ENCODE measurements at places on chromosomes 12 and 14. TPM values are rescaled to one million over a fixed set of nuclear protein-coding genes. Genes with fewer than 3 reads are reported as not detected.

- no peaks in the 10 kb centered on the region for H3K4me1 ChIP-seq
- H3K36me3 ChIP-seq: no peaks in the 10 kb centered on the region
- no peak overlapping the region for H3K4me3 ChIP-seq
- H3K27me3 ChIP-seq: no peaks in the 10 kb centered on the region
These were observed 40.4 kb upstream of the LDHB start for GRCh38 chr12:21697904-21698630.

ALX1 gene
- total RNA-seq: not detected

DNA sequence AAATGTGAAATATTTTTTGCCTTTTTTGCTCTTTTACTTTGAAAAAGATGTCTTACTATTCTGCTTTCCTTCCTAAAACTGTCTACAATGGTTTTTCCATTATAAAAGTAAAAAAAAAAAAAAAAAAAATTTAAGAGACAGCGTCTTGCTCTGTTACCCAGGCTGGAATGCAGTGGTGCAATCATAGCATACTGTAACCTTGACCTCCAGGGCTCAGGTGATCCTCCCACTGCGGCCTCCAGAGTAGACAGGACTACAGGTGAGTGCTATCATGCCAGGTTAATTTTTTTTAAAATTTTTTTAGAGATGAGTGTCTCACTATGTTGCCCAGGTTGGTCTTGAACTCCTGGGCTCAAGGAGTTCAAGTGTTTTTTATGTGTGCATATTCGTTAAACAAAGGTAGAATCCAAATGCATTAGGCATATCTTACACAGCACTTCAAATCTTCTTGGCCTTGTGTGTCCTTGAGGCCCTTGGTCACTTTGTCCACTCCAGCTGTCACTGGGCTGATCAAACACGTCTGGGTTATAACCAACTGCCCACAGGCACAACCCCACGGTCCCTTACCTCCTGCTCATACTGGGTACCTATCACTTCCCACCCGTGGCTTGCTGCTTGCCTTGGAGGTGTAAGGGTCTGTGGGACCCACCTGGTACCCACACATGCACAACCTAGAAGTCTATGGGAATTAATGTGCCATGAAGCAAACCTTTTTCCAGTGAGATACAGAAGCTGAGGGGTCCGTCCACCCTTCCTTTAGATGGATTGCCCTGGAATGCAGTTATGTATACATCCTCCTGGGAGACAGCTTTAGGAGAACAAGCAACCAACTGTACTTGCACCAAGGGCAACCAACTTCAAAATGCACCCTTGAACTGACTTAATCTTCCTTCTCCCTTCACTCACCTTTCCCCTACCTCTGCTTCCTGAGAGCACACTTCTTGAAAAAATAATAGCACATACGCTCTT is 12.8 kb downstream of the RAD52 start:
- no peaks in the 10 kb centered on the region for H3K27me3 ChIP-seq
- peaks cover 7% of the 10 kb centered on the region for H3K36me3 ChIP-seq
- H3K4me1 ChIP-seq: no peaks in the 10 kb centered on the region
- no peak overlapping the region for H3K4me3 ChIP-seq

DNA sequence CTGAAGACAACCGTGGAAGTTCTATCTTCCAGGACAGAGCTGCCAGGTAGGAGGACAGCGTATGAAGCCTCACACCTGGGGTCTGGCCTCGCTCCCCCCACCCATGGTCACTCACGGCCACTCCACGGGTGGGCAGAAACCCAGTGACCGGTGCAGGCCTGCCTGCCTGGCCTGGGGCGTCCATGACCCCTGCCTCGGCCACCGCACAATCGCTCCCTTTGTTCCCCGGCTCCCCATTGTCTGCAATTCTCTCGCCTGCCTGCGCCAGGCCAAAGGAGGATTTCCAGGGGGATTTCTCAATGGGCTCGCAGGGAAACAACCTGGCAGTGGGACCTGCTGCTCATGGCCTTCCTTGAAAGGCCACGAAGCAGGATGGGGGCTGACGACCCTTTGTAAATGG is 22.6 kb downstream of the CCDC85C start:
- no peaks in the 10 kb centered on the region for H3K27me3 ChIP-seq
- H3K27ac ChIP-seq: peak overlapping the region; percentile 57
- peaks cover 45% of the 10 kb centered on the region for H3K4me1 ChIP-seq

DNA sequence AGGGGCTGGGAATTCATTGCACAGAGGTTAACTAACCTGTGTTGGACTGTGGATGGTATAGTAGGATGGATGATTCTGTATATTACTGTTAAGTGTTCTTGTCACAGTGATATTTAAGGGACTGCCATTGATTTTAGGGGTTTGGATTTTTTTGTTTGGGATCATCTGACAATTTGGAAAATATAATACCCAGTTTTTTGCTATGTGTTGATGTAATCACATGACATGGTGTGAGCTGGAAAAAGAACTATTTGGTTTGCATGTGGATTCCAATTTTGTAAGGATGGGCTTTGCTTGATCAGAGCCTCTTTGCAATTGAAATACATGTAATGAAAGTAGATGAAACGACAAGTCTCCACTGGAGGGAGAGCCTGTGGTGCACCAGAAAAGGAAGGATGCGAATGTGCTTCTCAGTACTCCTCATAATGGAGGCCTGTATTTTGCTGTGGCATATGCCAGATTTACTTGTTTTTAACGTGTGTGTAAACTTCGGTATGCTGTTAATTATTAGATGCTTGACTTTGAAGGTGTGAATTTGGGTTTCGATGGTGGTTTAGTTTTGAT is 2.7 kb downstream of the DYRK2 start:
- no peak for DNase-seq
- H3K4me3 ChIP-seq: peak overlapping the region; percentile 91
- peaks cover 44% of the 10 kb centered on the region for H3K36me3 ChIP-seq
- peak overlapping the region; percentile 75 for H3K27ac ChIP-seq
- peaks cover 59% of the 10 kb centered on the region for H3K4me1 ChIP-seq

DNA sequence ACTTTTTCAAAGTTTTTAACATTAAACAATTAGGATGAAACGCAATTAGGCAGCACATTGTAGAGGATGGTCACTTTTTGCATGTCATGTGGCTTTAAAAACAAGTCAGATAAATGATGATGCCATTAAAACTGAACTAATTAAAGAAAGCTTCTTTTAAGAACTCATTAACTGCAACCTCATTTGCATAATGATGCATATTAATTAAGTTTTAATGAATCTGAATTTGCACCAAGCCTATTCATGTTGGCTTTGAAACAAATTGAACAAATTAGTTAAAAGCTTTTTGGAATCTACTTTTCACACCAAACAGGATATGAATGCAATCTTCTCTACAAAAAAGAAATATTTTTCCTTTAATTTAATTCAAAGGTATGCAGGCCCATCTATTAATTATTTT is 499.0 kb downstream of the VRK1 start:
- no peaks in the 10 kb centered on the region for H3K4me1 ChIP-seq
- DNase-seq: no peak
- H3K27ac ChIP-seq: no peak overlapping the region
- H3K27me3 ChIP-seq: peaks cover 40% of the 10 kb centered on the region

DNA sequence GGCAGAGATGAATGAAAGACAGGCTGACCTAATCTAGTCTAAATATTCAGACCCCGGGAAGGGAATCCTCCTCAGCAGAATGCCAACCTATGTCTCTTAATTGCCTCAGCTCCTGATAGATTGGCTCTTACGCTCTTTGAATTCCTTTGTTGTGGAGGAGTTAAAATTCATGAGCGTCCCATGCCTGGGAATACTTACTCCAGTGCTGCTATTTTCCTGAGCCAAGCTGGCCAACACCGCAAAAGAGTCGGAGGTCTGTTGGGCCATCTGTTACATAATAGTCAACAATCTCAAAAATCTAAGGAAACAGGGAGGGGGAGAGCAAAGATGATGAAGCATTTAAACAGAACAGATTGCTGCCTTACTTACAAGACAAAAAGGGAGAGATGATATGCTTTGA is 182.8 kb downstream of the ASCL1 start:
- no peaks in the 10 kb centered on the region for H3K36me3 ChIP-seq
- no peaks in the 10 kb centered on the region for H3K27me3 ChIP-seq
- H3K27ac ChIP-seq: no peak overlapping the region
- H3K4me3 ChIP-seq: no peak overlapping the region
- H3K4me1 ChIP-seq: no peaks in the 10 kb centered on the region
- DNase-seq: no peak

PPP1R3E gene
- total RNA-seq: 9.5 TPM

- H3K4me3 ChIP-seq: no peak overlapping the region
- no peak overlapping the region for H3K27ac ChIP-seq
- no peaks in the 10 kb centered on the region for H3K27me3 ChIP-seq
These were observed 233.6 kb upstream of the RMST start for GRCh38 chr12:97229004-97229403.

- H3K4me1 ChIP-seq: peaks cover 58% of the 10 kb centered on the region
- H3K4me3 ChIP-seq: no peak overlapping the region
- H3K27ac ChIP-seq: no peak overlapping the region
These were observed 7.6 kb downstream of the ITPK1 start for GRCh38 chr14:93108105-93108504.

- H3K36me3 ChIP-seq: peaks cover 29% of the 10 kb centered on the region
- peaks cover 16% of the 10 kb centered on the region for H3K4me1 ChIP-seq
- no peaks in the 10 kb centered on the region for H3K27me3 ChIP-seq
- H3K27ac ChIP-seq: peak within 1 kb of the TSS; percentile 77
These were observed at the start of gene SNRPF for GRCh38 chr12:95858451-95859343. TSS of gene SNRPF (plus strand) at chr12:95858952. CDS start at chr12:95859074, 122 bp downstream.

RBMS2 gene
- 44.7 TPM for total RNA-seq

SSPN gene
- 14.0 TPM for total RNA-seq

DNA sequence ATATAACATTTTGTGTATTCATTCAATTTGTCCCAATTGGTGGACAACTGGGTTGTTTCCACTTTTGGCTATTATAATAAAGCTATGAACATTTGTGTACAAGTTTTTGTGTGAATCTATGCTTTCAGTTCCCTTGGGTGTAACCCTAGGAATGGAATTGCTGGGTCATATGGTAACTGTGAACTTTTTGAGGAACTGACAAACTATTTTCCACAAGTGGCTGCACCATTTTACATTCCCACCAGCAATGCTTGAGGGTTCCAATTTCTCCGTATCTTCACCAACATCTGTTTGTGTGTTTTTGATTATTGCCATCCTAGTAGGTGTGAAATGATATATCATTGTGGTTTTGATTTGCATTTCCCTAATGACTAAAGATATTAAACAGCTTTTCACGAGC is 13.0 kb downstream of the LPCAT3 start:
- H3K4me3 ChIP-seq: no peak overlapping the region
- no peaks in the 10 kb centered on the region for H3K36me3 ChIP-seq
- no peak for DNase-seq
- H3K27me3 ChIP-seq: no peaks in the 10 kb centered on the region

DNA sequence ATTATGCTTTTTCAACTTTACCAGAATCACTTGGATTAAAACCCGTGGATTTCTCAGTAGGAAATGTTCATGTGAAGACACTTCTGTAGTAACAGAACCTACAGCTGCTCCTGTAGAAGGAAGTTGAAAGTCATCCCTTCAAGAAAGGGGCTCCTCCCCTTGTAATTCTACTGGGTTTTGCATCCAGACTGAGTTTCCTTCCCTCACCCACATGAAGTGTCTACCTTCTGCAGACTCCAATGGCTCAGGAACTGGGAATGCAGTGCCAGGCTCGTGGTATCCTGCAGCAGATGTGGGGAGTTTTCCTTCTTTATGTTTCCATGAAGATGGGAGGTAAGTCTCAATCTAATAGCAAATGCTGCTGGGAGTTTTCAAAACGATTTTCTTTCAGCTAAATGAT is 7.9 kb upstream of the OR10G2 start:
- no peaks in the 10 kb centered on the region for H3K4me1 ChIP-seq
- H3K4me3 ChIP-seq: no peak overlapping the region
- no peaks in the 10 kb centered on the region for H3K36me3 ChIP-seq
- no peak overlapping the region for H3K27ac ChIP-seq
- DNase-seq: no peak

MAP1LC3B2 gene
- 1.4 TPM for total RNA-seq

GRCh38 chr14:100544506-100545141 is 42.6 kb downstream of the BEGAIN start:
- no peak overlapping the region for H3K4me3 ChIP-seq
- DNase-seq: no peak

Measured in PC-9 (cell line).